Glomerular endothelial cell (primary cell): ENCODE measurements at places on chromosomes 1 and 21.

GRCh38 chr1:214574598-214575411, 23.4 kb upstream of the PTPN14 start:
- no peak for DNase-seq

GRCh38 chr21:38171723-38172344, 85.0 kb upstream of the KCNJ15 start:
- DNase-seq: no peak

- no peak for DNase-seq
Measured at GRCh38 chr1:189269011-189269410, 1208.7 kb downstream of the BRINP3 start.

- no peak for DNase-seq
Measured at GRCh38 chr1:228143480-228144192, 3.6 kb downstream of the GUK1 start.

- no peak for DNase-seq
Measured at GRCh38 chr1:160546942-160547341, 23.9 kb upstream of the SLAMF6 start.

GRCh38 chr21:32182449-32182848, 96.4 kb downstream of the MIS18A start:
- DNase-seq: no peak
